ENCODE measurements at places on chromosomes 12 and 14. TPM values are rescaled to one million over a fixed set of nuclear protein-coding genes. Genes with fewer than 3 reads are reported as not detected.

Gene KLRB1
- 0.77 TPM for total RNA-seq

Gene ACOT6
- total RNA-seq, result not detected

Gene TGFB3
- total RNA-seq, result 51.6 TPM

Gene INHBC
- not detected for total RNA-seq

Gene TSPAN8
- total RNA-seq, result 1.4 TPM

Gene DEGS2
- total RNA-seq, result 2.1 TPM

Gene CLEC6A
- 0.27 TPM for total RNA-seq

Gene PTGDR
- total RNA-seq, result 1.6 TPM

Gene AQP2
- total RNA-seq, result not detected

Gene SALL2
- 35.7 TPM for total RNA-seq

All from camera-type eye (tissue), 1 donor.